AG04450 (cell line): ENCODE measurements at places on chromosomes 7 and 10. TPM values are rescaled to one million over a fixed set of nuclear protein-coding genes. Genes with fewer than 3 reads are reported as not detected.

The PDE6C gene
- not detected in 2 replicates for polyA plus RNA-seq

The H2BK1 gene
- polyA plus RNA-seq: not detected in 2 replicates

The PHTF2 gene
- polyA plus RNA-seq: 44.5 and 60.1 TPM in 2 replicates

The PKD2L1 gene
- polyA plus RNA-seq: not detected in 2 replicates

The COL26A1 gene
- 0.06 TPM in 1 of 2 replicates, not detected in the other for polyA plus RNA-seq

The DKK1 gene
- polyA plus RNA-seq: 21.9 and 35.2 TPM in 2 replicates

The GDF10 gene
- 0.09 and 0.14 TPM in 2 replicates for polyA plus RNA-seq

The SHH gene
- polyA plus RNA-seq: 0.01 TPM in 1 of 2 replicates, not detected in the other

The IKZF5 gene
- 6.6 and 7.8 TPM in 2 replicates for polyA plus RNA-seq

The HHEX gene
- polyA plus RNA-seq: 13.6 and 14.0 TPM in 2 replicates

The DYDC2 gene
- polyA plus RNA-seq: not detected in 2 replicates

The PTPRZ1 gene
- not detected in 2 replicates for polyA plus RNA-seq

The IFIT1B gene
- not detected in 2 replicates for polyA plus RNA-seq

The TRIM4 gene
- 27.0 and 32.7 TPM in 2 replicates for polyA plus RNA-seq

The EPO gene
- polyA plus RNA-seq: not detected in 2 replicates

The SFXN3 gene
- polyA plus RNA-seq: 77.8 and 87.0 TPM in 2 replicates

The ELN gene
- 2.1 and 2.8 TPM in 2 replicates for polyA plus RNA-seq

The GJD4 gene
- polyA plus RNA-seq: not detected in 2 replicates
